ENCODE measurements at places on chromosomes 12 and 14.

DNA sequence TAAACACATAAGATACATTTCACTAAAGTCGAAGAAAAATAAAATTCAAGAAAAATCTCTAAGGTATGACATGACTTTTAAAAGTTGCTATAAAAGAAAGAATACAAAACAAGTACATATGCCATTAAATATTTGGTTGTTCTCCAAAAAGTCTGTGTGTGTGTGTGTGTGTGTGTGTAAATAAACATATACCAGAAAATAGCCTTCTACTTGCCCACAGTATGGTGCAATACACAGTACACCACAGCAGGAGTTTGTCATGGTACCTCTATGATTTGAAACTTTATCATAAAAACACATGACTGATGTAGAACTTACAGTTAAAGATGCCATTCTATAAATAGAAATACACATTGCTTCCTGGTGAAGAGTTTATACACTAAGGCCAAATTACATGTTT lies 692.7 kb upstream of the MGAT4C start:
- no peak for DNase-seq

- DNase-seq: no peak
Measured at GRCh38 chr12:75844985-75845384, 186.6 kb downstream of the PHLDA1 start.

DNA sequence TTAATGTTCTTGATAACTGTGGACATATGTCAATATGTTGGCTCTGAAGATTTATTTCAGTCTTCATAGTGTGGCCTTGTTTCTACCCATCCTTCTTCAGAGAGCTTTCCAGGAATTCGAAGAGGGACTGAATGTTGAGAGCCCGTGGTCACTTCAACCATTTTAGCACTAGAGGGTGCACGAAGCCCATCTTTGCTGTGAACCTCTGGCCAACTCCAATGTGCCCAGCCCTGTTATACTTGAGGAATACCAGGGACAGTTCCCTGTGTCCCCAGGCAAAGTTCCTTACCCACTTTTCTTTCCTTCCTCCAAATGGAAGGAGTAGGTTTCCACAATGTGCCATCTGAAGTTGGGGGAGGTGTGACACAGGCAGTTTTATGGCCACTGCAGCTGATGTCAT lies 603.5 kb downstream of the RPL10L start:
- peak; percentile 2 for DNase-seq

DNA sequence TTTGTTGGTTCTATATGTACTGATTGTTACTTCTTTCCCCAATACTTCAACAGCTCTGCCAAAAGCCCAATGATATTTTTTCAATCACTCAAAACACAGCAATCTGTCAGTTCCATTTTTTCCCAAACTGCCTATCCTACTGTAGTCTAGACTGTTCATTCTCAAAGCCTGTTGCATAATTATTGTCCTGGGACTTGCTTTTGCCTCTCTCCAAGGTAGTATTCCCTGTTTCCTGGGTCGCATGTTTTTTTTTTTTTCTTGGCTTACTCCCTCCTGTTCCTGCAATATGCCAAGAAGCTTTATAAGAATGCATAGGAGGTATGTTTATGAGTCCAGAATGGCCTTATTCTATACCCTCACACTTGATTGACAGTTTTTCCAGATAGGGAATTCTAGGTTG lies 19.9 kb upstream of the CCNT1 start:
- no peak for DNase-seq

- no peak for DNase-seq
Measured at GRCh38 chr14:39873791-39874190, 441.6 kb upstream of the FBXO33 start.

GRCh38 chr12:105275997-105276733 lies 40.2 kb upstream of the APPL2 start:
- no peak for DNase-seq

GRCh38 chr14:66240105-66240504 lies 246.1 kb upstream of the CCDC196 start:
- no peak for DNase-seq

DNA sequence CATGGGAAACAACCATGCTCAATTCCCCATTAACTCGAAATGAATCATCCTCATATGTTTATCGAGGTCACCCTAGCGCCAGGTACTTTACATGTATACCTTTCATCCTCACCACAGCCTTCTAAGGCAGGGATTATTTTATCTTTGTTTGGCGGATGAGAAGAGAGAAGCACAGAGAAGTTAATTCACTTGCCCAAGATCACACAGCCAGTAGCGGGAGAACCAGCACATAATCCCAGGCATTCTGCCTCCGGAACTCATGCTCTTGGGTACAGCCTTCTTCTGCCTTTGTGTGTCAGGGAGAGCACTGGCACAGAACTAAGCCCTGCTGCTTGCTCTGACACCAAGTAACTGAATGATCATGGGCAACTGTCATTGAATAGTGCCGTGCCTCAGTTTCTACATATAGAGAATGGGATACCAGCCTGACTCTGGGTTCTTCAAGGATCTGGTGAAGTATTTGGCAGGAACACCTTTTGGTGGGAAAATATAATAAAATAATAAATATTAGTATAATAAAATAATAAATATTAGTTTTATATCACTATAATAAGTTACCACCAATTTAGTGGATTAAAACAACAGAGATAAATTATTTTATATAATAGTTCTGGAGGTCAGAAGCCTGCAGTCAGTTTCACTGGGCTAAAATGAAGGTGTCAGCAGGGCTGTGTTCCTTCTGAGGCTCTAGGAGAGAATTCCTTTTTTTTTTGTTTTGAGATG lies 220.9 kb downstream of the AACS start:
- DNase-seq: no peak

DNA sequence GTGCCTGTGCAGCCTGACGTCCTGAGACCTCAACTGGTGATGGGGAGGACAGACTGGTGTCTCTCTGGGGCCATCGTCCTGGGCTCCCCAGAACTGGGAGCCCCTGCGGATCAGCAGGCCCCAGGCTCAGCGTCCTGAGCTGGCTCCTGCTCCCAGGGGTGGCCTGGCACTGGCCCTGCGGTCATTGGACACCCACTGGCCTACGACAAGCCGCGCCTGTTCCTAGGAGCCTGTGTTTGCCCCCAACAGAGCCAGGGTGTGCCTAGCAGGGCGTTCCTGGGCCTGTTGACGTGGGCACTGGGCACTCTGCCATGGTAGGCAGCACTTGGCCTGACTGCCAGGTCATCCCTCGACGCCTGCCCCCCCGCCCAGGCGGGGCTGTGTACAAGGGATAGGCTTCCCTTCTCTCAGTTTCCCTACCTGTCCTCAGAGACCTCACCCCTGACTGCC lies 8.4 kb downstream of the ADSS1 start:
- no peak for DNase-seq

Data from hepatic stellate cell (primary cell).